ENCODE measurements at places on chromosomes 2 and 18.

GRCh38 chr2:10558281-10559030 is 110.3 kb upstream of the ODC1 start:
- no peak for DNase-seq

DNA sequence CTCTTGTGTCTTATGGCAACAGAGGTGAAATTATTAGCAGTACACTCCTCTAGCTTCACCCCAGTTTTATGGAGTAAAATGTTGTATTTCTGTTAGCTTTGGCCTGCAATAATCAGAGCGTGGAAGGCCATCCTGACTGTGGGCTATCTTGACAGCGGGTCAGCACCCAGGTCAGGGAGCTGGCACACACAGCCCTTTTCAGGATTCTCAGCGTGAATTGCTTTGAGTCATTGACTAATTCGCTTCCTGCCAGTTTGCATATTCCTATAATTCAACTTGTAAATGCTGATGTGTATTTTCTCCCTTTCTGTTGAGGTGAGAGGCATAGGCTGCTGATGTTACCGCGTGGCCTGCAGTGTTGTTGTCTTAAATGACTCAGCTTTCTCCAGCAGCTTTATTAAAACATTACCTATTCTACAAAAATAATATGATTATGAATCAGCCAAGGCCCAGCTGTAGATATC is 109.6 kb upstream of the EML6 start:
- DNase-seq: no peak

DNA sequence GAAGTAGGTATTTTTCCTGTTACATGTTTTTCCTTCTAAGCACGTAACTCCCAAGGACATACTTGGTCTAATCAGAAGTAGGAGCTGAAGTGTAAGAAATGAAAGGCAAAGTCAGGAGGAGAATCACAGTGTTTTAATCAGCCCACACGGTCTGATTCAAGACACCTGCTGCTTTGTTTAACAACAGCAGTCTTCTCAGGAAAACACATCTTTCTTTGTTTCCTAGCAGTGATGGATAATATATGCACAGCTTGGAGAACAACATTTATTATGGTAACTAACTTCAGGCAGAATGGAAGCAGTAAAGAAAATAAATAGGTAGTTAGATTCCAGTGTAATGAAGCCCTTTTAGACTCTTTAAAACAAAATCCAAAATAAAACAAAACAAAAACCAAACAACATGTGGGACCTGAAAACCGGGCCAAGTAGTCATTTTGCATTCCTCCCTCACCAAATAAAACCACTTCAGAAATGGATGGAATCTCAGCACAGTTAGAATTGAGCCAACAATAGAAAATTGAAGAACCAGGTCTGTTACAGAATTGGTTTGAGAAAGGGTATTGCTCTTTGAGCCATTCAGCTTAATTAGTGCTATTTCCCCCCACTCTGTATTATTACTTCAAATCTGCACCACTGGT is 61.1 kb upstream of the UGP2 start:
- no peak for DNase-seq

GRCh38 chr2:148875387-148876051 is 492 bp downstream of the KIF5C start:
- no peak for DNase-seq

GRCh38 chr2:136809998-136810397 is 44.7 kb downstream of the THSD7B start:
- no peak for DNase-seq

DNA sequence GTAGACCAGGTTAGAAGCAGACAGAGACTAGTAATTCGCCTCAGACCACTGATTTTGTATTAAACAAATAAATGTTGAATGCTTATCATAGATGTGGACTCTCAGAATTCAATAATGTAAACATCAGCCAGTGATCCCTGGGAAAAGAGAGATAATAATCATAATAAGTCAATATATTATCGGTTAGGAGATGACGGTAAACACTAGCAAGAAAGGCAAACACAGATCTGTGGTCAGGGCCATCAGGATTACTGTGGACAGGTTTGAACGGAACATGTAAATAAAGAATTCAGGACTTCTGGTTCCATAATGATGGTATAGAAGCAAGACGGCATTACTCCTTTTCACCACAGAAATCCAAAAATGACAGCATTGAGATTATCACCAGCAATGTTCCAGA is 861.6 kb downstream of the CBLN2 start:
- DNase-seq: no peak

GRCh38 chr18:23994361-23994902 is 20.1 kb upstream of the TTC39C start:
- no peak for DNase-seq

DNA sequence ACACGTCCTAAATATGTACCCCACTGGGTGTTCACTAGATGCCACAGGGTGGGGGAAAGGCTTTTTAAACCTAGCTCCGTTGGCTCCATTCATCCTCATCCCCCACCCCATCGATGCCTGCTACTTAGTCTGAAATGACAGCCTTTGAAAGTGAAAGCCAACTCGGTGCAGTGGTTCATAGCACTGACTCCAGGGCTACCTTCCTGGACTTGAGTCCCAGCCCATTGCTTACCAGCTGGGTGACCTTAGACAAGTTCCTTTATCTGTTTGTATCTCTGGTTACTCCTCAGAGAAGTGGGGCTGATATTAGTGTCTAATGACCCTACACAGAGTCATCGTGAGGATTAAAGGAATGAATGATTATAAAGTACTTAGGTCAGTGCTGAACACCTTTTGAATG is 24.4 kb downstream of the EHD3 start:
- DNase-seq: no peak

- DNase-seq: no peak
These were observed 87.7 kb downstream of the EXOC6B start for GRCh38 chr2:72738096-72738495.

DNA sequence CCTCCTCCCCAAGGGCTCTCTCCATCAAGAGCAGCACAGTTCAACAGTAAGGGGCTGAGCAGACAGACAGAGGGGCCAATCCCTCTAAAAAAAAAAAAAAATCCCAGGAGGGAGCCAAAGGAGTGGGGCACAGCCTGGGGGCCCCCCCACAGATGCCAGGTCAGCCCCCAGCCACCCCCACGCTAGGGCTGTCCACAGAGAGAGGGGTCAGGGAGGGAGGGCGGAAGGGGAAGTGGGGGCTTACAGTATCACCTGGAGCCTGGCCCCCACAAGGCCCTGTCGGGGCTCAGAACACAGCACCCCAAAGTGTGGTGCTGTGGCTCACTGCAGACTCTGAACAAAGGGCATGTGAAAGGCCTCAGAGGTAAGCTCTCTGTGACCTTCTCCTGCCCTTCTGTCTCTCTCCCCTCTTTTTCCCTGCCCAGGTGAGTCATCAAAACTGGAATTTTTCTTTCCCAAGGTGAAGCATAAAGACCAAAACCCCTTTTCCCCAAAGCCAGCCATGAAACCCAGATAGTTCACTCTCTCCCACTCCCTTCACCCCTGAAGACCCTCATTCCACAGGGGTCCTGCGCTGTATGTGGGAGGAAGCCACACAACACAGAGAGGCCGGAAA is 13.9 kb downstream of the BIN1 start:
- no peak for DNase-seq

- DNase-seq: no peak
These were observed 99.7 kb upstream of the CELF4 start for GRCh38 chr18:37665346-37665745.

GRCh38 chr2:12316476-12316875 is 400.3 kb upstream of the TRIB2 start:
- no peak for DNase-seq

GRCh38 chr2:75637568-75637967 is 9.0 kb upstream of the MRPL19 start:
- DNase-seq: peak; percentile 9

- peak; percentile 34 for DNase-seq
These were observed 510 bp downstream of the NCKAP1 start for GRCh38 chr2:183037553-183038340.

- DNase-seq: no peak
These were observed 10.7 kb downstream of the CAB39 start for GRCh38 chr2:230723363-230723762.

DNA sequence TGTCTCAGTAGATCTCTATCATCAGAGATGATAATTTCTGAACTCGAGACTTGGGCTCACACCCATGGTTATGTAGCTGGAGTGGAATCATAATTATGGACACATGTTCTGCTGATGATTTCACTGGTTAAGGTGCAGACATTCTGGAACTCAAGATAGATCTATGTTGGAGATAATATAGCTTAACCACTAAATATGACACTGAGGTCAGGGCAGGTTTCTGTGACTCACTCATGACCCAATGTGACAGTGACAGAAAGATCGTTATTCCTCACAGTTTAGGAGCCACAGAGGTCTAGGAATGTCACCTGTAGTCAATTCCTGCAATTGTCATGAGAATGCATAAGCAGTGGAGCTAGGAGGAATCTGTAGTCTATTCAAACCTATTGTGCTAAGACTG is 828.6 kb downstream of the TRIB2 start:
- no peak for DNase-seq

GRCh38 chr2:233679196-233679595 is 2.5 kb upstream of the UGT1A7 start:
- no peak for DNase-seq

Measured in cerebellar cortex (tissue), 1 donor.